ENCODE measurements at places on chromosomes 11 and 22.

- no peak for DNase-seq
These were observed 105.4 kb downstream of the CACNA1I start for GRCh38 chr22:39675947-39676346.

GRCh38 chr11:64868904-64869570 lies 9.4 kb downstream of the EHD1 start:
- peak; percentile 81 for DNase-seq

GRCh38 chr11:44774108-44774507 lies 47.3 kb downstream of the TSPAN18 start:
- DNase-seq: peak; percentile 75

DNA sequence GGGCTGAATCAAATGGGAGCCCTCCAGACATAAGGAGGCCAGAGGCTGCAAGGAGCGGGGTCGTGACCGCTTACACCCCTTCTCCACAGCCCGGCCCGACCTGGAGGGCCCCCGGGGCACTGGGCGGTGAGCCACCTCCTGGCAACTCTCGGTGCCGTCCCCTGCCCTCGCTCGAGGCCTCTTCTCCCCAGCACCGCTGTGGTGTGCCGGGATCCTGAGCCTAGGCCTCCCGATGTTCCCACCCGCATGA lies 432 bp upstream of the GP1BB start:
- DNase-seq: no peak

DNA sequence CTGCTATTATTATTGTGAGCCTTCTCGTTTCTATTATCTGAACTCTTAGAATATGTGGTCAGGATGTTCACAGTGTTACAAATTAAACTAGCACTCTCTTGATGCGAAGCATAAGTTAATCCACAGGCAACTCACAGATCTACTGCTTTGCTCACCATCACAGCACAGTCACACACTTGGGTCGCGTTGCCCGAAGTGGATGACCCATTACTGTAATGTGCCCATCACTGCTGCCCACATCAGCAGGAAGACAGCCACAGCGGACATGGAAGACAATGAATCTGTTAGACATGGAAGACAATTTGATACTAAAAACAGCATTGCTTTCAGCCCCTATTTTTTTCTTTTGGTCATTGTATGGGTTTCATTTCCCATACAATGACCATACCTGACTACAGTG lies 216.4 kb upstream of the B3GAT1 start:
- DNase-seq: no peak

DNA sequence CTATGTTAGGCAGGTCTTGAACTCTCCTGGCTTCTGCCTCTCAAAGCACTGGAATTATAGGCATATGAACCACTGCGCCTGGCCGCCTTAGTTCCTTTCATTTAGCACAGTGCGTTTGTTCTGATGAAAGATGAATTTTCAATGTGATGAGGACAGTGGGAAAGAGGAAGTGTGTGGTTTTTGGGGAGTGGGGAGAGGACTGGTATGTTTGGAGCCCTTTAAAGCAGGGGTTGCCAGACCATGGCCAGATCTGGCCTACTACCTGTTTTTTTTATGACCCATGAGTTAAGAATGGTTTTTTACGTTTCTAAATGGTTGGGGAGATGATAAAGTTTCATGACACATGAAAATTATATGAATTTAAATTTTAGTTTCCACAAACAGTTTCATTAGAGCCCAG lies 12.5 kb downstream of the ATXN10 start:
- DNase-seq: no peak

- DNase-seq: no peak
These were observed 27.6 kb downstream of the SLC35F2 start for GRCh38 chr11:107830915-107831540.

DNA sequence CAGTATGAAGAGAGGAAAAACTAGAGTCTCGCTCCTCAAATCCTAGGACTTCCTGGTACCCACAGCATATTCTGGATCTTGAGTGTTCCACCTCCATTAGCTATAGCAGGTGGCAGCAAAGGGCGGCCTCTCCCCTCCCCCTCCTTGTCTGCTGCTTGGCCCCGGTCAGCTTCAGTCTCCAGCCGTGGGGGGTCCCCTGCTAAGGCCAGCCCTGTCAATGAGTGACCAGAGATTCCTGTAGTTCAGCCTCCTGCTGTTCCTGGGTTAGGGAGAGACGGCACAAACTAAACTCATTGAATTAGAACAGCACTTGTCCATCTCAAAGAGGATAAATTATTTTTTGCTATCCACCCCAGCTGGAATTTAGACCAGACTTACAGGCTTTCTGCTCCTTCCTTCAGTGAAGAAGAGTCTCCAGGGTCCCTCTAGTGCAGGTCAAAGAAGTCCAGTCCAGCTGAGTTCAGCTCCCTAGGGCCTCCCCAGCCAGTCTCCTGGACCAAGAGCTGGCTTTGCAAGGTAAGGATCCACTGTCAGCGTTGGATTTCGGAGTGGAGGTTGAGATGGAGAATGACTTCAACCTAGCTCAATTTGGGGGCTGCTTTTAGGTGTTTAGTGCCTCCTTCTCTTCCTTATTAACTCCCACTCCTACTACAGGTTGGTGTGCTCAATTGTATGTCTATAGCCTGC lies 1.1 kb upstream of the PHLDB1 start:
- peak; percentile 37 for DNase-seq

- DNase-seq: no peak
These were observed 29.3 kb downstream of the TPBGL start for GRCh38 chr11:75269896-75270295.

GRCh38 chr11:62393061-62393611 lies 25.7 kb upstream of the SCGB1A1 start:
- no peak for DNase-seq

DNA sequence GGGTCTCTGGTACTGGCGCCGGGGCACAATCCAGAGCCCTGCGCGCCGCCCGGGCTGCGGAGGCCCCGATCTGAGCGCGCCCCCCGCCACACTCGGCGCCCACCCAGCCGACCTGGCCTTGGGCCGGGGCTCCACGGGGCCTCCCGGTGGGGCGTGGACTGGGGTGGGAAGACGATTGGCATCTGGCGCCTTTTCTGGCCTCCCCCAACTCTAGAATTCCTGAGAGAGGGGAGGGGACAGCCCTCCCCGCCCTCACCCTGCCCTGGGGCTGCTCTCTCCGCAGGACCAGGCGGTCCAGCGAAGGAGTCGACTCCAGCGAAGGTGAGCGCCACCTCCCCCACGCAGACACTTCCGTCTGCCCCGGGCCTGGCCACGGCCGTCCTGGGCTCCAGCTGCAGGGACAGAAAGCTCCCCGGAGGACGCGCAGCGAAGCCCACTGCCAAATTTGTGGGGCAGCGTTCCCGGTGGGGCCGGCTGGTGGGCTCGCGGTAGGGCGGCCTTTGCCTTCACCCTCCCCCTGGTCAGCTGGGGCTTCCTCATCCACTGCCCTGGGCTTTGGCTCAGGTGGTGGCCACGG lies 593 bp downstream of the SSH3 start:
- no peak for DNase-seq

- no peak for DNase-seq
These were observed 126.7 kb downstream of the TEAD1 start for GRCh38 chr11:12800871-12801270.

DNA sequence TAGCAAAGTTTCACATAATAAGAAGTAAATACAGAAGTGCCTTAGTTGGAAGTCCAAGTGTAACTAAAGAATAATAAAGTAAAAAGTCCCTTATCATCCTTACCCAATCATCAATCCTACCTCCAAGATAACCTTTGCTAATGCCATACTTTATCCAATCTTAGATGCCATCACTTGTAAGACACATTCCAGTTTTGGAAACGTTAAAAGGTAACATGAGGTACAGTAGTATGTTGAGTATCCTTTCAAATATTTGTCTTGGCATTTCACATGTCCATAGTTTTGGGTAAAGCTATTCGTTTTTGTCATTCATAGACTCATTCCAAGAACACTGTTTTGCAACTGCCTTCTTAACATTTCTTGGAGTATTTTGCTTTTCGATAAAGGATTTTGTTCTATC lies 115.2 kb upstream of the TEAD1 start:
- DNase-seq: no peak

DNA sequence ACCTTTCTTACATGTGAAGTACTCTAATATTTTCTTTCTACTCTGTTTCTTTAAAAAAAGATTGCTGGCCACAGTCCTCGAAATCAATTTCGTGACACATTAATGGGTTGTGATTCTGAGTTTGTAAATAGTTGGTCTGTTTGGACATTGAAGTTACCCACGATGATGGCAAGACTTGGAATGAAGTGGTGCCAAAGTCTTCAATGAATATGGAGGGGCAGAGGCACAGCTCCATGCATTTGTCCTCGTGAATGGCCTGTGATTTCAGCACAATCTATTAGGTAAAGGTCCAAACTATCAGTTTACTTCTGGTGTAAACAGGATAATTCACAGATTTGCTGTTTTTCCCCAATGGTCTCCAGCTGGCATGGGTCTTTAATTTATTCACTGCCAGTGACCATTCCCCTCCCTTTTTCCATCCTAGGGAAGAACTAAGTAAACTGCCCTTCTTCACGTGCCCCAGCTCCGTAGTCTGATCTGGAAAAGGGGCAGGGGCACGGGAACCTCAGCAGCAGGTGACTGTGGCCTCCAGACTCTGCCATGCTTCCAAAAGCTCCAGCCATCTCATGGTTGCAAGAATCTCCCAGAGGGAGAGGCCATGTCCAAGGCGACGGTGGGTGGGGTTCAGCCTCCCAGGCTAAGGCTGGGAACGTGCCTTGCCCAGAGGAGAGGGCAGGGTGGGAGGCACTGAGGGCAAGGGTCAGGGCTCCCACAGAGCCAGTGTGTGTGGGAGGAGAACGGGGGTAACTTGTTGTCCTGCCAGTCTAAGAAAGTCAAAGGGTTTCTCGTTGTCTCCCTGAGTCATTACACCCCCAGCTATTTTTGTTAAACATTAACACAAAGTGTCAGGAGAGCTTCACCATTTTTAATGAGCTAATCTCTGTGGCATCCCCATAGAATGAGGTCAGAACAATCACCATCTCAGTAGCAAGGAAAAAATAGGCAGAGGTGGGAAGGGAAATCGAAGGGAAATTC lies 16.9 kb upstream of the PEX26 start:
- DNase-seq: no peak

DNA sequence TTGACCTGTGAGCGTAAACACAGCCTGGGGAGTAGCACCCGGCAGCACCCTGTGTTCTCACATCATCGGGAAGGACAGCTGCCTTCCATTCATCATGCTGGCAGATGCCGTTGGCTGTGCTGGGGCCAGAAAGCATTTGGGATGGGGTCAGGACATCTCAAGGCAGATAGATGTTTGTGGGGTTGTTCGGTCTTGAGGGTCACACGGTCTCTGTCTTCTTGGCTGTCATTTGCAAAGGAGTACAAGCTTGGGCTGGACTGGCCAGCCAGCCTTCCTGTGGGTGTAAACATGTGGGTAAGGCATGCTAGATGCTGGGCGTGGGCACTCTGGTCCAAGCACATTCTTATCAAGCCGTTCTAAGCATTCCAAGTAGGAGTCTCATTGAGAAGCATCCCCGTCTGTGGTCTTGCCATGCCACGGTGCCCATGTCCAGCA lies 81.4 kb downstream of the TBC1D22A start:
- no peak for DNase-seq

- no peak for DNase-seq
These were observed 8.6 kb upstream of the TRIM29 start for GRCh38 chr11:120146413-120147093.

DNA sequence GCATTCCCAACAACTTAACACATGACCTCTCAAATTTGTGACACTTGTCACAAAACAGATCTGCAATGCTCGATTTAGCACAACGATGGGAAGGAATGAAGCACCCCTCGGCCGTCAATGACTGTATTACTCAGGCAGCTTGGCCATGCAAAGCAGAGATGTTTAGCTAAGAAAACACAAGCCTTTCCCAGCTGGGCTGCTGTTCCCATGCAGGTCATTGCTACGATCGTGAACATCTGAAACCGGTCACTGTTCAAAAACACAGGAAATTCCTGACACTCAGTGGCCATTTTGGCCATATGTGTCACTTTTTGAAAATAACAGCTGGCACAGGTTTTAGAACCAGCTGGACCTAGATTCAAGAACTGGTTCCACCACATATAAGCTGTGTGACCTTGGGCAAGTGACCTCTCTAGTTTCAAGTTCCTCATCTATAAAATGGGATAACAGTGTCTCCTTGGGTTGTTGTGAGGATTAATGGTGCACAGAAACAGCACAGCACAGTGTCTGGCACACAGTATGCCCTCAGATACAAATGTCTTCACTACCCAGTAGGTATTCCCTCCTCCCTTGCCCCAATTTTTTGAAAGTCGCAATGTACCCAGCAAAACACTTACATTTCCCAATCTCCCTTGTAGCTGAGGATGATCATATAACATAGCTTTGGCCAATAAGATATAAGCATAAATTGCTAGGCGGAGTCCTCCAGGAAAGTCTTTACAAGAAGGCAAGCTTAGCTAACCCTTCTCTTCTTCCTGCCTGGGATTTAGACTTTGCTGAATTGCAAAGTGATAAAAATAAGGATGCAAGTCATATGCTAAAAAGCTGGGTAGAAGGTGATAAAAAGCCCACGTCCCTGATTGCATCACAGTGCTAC lies 93.1 kb downstream of the C11orf58 start:
- DNase-seq: no peak

GRCh38 chr11:103648054-103648453 lies 388.4 kb upstream of the DDI1 start:
- DNase-seq: no peak

GRCh38 chr11:44792171-44792570 lies 65.4 kb downstream of the TSPAN18 start:
- no peak for DNase-seq

DNA sequence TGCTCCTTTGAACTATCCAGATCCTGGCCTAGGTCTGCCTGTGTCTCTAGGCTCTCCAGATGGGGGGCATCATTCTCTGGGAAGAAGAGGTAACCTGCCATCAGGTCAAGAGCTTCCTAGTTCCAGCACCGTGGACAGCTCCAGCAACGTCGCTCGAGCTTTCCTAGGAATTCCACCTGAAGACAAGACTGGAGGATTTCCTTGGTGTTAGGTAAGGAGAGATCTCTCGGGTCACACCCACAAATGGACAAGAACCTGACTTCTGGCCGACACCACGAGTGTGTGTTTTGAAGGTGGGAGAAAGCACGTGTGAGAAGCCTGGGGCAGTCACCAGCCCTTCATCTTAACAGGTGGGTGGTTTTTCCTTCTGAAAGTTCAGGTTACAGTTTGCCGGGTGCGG lies 1.2 kb downstream of the PRG3 start:
- DNase-seq: no peak

- DNase-seq: no peak
These were observed 6.8 kb downstream of the TBC1D22A start for GRCh38 chr22:46769191-46769675.

- no peak for DNase-seq
These were observed 97.7 kb upstream of the SORL1-AS1 start for GRCh38 chr11:121550247-121551030.

Measured in left cardiac atrium (tissue), 4 donors.